Hindlimb muscle (tissue), 1 donor: ENCODE measurements at places on chromosomes 2 and 18. TPM values are rescaled to one million over a fixed set of nuclear protein-coding genes. Genes with fewer than 3 reads are reported as not detected.

GRCh38 chr2:58708565-58708964 is 467.4 kb upstream of the FANCL start:
- no peak for DNase-seq

- no peak for DNase-seq
These were observed 15.3 kb upstream of the CD207 start for GRCh38 chr2:70850925-70851324.

DNA sequence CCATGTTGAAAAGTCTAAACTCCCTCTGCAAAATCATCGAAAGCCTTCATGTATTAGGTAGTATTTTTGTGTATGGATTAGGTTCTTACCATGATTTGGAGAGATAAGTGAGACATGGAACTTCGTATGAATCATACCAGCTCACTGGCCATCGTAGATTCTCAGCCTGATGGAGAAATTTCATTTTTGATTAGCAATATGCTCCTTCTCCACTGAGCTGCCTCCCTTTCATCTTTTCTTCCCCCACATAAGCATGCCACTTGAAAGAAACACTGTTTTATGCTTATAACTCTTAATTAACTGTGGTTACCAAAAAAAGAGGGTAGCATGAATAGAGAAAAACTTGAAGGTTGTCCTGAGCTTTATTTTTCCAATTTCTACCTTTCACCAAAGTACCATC is 111.9 kb downstream of the NCK2 start:
- no peak for DNase-seq

DNA sequence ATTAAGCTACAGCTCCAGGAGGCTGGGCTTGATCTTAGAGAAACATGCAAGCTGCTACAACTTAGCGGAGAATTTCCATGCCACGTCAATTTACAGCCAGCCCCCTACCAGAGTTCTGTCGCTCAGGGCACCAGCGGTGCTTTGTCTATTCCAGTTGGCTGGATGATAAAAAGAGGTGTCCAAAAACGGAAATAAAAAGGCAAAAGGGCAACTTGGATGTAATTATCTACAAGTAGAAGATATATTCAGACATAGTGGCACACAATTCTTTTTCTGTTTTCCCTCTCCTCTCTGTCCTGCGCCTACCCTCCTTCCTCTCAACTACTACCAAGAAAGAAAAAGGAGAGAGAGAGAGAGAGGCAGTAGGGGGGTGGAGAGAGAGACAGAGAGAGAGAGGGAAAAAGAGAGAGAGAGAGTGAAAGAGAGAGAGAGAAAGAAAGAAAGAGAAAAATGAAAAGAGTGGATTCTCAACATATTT is 363 bp upstream of the RFTN2 start:
- DNase-seq: peak; percentile 87

GRCh38 chr18:70036771-70037347 is 89.2 kb upstream of the CD226 start:
- no peak for DNase-seq

GRCh38 chr2:187543488-187543887 is 10.7 kb downstream of the TFPI start:
- no peak for DNase-seq

GRCh38 chr2:105842555-105842954 is 97.8 kb downstream of the NCK2 start:
- no peak for DNase-seq

DNA sequence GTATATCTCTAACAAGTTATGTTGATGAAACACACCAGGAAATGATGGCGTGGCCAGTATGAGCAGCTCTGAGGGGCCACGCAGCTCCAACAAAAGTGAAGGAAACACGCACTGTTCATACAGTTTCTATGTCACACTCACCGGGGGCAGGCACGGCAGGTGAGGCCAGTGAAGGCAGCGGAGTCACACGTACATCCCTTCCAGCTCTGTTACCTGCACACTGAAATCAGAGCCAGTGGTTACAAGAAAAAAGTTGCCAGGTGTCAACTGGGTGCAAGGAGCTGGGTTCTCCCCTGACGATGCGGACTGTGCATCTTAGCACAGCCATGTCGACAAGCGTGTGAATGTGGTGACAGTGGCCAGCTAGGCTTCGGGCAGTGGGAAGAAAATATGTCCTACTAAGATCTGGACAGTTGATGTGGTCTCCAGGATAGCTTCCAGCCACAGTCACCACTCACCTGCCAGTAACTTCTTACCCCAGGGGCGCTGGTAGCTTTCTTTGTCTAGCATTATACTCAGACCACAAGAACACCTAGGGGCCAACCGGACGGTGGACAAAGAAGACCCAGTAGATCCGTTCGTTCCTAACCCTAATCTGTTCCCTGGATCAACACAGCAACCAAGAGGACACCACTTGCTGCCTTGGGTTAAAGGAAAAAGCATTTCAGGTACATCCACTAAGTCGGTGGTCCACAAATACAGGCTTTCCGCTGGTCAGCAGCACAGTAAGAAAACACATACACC is 10.1 kb downstream of the HJURP start:
- DNase-seq: no peak

DNA sequence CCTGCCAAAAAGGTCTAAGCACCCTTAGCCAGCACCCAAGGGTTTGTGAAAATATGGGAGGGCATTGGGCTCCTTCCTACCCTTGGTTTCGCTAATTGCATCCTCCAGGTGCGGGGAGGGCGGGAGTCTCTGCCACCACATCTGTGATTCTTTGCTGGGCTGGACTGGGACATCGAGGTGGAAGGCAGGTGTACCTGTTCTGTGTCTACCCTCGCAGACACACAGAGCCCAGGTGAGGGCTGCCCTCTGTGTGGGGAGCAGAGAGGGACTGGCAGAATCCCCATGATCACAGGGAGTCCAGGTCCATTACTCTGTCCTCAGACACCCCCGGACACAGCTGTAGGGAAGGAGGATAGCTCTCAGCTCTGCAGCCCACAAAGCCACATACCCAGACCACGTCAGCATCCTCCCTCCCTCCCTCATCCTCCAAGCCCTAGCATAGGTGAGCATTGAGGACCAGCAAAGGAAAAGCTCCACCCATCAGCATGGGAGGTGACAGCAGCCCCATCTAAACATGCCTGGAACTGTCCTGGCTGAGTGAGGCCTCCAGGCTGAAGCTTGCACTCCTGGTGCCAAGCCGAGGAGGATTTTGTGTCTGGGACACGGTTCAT is 49.8 kb downstream of the PLB1 start:
- DNase-seq: no peak

- DNase-seq: no peak
These were observed 69.2 kb downstream of the TNS1 start for GRCh38 chr2:217933617-217933993.

DNA sequence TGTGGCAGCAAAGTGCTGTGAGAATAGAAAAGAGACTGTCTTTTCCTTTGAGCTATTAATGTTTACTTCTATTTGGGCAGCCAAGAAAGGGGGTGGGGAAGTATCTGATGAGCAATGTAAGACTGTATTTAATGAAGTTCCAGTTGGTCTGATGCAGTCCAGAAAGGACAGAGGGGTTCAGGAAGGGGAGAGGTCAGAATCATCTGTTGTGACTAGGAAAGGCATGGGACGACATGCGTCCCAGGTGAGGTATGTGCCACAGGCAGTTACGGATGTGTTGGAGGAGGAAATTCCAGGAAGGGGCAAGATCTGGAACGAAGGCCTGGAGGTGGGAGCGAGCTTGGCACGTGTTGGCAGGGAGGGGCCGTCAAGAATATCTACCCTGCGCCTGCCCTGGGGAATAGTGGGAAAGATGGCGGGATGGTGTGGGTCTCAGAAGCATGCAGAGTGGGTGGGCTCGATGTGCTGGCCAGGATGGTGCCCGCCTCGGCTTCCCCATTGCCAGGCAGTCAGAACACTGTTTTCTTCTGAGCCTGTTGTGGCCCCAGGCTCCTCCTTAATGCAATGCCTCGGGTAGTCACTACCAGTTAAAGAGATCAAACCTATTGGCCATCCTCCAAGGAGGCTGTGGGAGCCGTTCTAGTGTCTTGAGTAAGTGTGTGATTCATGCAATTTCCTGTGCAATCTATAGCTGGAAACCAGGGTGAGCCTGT is 57.8 kb upstream of the TXNDC2 start:
- DNase-seq: no peak

Gene ZBTB7C
- polyA plus RNA-seq: 5.8 TPM

Gene CCDC148
- polyA plus RNA-seq: 0.26 TPM

Gene DHX57
- polyA plus RNA-seq: 21.4 TPM

Gene SPR
- 4.4 TPM for polyA plus RNA-seq

Gene LRP2
- polyA plus RNA-seq: 0.05 TPM

Gene MEP1B
- not detected for polyA plus RNA-seq

Gene ZNF385B
- polyA plus RNA-seq: 7.9 TPM
